Right renal pelvis (tissue), 4 donors: ENCODE measurements at places on chromosomes 1 and 21.

DNA sequence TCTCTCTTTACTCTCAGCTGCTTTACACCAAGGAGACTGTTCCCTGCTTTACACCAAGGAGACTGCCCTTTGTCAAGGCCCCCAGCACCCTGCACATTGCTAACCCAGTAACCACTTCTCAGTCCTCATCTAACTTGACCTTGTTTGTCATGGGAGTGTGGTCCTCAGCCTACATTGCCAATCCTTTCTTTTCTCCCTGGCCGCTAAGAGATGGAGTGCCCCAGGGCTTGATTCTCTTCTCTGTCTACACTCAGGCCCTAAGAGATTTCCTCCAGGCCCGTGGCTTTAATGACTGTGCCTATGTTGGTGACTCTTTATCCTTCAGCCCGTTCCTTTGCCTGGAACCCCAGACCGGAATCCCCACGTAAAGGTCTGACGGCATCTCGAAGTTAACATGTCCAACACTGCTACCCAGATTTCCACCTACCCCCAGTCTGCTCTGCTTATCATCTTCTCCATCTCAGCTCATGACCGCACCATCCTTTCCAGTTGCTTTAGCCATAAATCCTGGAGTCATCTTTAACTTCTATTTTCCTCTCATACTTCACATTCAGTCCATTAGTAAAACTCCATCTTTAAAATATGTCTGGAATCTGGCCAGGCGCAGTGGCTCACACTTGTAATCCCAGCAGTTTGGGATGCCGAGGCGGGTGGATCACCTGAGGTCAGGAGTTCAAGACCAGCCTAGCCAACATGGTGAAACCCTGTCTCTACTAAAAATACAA, 9.5 kb upstream of the SEMA4A start:
- DNase-seq = no peak

DNA sequence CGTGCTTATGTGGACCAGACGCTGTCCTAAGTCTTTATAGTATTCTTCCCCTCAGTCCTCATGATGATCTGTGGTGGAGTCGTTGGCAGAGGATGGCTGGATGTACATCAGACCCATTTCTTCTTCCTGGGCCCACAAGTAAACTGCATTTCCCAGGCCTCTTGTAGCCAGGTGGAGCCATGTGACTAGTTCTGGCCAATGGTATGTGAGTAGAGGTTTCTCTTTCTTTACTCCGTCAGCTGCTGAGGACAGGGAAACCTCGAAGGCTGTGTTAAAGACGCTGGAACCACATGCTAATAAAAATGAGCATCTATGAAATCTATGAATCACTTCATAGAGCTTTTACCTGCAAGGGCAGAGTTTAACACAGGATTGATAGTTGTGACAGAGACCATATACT, 18.7 kb upstream of the ZNF362 start:
- no peak for DNase-seq

DNA sequence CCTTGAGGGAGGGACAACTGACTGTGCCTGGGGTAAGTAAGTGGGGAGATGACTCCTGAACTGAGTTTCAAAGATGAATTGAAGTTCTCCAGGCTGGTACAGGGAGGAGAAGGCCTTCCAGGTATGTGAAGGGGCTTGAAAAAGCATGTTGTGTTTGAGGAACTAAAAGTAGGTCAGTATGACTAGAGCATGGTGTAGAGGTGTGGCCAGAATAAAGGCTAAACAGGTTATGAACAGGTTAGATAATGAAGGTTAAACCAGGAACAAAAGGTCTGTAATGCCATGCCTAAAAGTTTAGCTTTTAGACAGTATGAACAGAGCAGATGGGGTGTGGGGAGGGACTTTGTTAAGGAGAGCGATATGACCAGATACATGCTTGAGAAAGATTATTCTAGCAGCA, 7.3 kb upstream of the CLSPN start:
- DNase-seq = no peak

DNA sequence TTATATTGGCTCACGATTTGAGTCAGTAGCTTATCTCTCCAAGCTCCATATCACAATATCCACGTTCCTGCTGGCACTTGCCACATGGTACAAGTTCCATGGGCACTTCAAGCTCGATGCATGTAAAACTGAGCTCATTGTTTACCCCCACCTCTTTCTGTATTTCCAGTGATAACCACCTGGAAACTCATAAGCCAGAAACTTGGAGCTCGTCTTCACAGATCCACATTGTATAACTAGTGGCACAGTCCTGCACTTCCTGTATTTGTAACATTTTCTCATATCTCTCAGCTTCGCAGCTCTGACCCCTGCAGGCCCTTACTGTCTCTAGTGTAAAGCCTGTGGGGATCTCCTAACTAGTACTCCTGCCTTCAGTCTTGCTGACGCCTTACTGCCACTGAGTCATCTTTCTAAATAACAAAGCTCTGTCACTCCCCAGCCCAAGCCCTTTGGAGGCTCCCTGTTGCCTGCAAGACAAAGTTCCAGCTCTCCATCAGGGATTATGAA, 6.5 kb upstream of the C2CD4D start:
- DNase-seq = no peak

- DNase-seq = no peak
Measured at GRCh38 chr1:230026572-230026971, 40.5 kb upstream of the GALNT2 start.

- DNase-seq = no peak
Measured at GRCh38 chr1:229017091-229017490, 253.8 kb upstream of the RAB4A start.

DNA sequence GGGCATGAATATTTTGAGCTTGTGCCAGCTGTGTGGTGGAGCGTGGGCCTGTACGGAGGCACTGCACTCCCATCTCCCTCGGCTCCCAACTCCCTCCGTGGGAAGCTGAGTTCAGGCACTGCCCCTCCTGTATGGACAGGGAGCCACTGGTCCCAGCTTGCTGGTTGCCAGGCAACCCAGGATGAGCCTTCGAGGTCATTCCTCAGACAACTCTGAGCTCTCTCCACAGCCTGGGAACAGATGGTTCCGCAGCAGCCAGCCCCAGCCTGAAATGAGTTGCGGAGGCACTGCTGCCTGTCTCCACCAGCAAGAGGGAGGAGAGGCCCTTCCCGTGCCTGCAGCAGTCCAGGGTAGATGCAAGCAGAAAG, 58.4 kb upstream of the TENT5B start:
- no peak for DNase-seq

DNA sequence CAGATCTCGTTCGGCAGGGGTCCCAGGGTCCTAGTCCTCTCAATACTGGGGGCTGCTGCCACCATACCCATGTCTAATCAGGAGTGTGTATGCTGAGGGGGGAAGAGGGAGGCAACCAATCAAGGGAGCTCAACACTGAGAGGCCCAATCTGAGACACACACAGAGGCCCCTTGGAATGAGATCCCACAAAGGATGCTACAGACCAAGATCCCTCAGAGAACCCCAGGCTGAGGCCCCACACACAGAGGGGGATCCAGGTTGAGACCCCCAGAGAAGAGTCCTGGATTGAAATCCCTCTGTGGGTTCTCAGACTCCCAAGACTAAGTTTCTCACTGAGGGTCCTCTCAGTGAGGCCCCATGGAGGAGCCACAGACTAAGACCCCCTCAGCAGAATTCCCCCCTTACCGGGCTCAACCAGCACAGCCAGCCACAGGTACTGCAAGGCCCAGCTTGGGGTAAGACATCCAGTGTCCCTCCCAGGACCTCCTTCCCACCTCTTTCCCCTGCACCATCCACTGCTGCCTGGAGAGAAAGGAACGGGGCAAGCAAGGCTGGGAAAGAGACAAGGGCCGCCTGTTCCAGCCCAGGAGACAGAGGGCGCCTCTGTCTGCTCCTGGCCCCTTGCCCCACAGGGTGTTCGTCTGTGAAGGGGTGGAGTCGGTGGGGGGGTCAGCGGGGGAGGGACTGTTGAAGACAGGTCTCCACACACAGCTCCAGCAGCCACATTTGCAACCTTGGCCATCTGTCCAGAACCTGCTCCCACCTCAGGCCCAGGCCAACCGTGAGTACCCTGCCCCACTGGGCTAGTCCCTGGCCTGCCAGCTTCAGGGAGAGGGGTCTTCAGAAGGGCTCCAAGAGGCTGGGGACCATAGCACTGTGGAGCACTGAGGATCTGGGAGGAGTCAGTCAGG, at the start of gene S100A1:
S100A1 (plus strand) TSS at position 720 of the 912 bp plus-strand sequence. CDS start 2,088 bp downstream, outside the sequence.
- no peak for DNase-seq

- DNase-seq = no peak
Measured at GRCh38 chr1:246434335-246434734, 72.7 kb downstream of the SMYD3 start.

GRCh38 chr21:27021046-27021445, 54.2 kb upstream of the ADAMTS5 start:
- DNase-seq = no peak

- DNase-seq = no peak
Measured at GRCh38 chr1:57638239-57638638, 214.4 kb upstream of the DAB1 start.

- no peak for DNase-seq
Measured at GRCh38 chr1:89565521-89565920, 40.9 kb downstream of the LRRC8B start.

GRCh38 chr1:42765269-42765668, 1.6 kb downstream of the P3H1 start:
- DNase-seq = no peak

GRCh38 chr1:162996261-162996660, 72.9 kb upstream of the RGS4 start:
- DNase-seq = no peak

DNA sequence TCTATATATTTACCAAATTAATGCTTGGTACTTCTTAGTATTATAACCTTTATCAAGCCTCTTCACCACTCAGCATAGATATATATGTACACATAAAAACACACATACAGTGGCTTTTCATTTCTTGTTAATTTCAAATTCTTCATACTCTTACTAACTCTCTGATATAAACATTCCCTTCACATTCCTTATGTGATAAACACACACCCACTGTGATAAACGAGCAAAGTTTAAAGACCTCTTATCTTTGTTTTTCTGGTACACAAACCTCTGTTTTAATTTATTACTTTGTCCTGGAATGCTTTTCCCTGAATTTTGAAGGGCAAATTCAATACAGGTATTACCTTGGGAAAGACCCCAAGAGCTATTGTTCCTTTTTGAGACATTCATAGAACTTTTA, 379.1 kb upstream of the TMPRSS15 start:
- no peak for DNase-seq

- no peak for DNase-seq
Measured at GRCh38 chr1:82899017-82899416, 1098.3 kb downstream of the ADGRL2 start.

DNA sequence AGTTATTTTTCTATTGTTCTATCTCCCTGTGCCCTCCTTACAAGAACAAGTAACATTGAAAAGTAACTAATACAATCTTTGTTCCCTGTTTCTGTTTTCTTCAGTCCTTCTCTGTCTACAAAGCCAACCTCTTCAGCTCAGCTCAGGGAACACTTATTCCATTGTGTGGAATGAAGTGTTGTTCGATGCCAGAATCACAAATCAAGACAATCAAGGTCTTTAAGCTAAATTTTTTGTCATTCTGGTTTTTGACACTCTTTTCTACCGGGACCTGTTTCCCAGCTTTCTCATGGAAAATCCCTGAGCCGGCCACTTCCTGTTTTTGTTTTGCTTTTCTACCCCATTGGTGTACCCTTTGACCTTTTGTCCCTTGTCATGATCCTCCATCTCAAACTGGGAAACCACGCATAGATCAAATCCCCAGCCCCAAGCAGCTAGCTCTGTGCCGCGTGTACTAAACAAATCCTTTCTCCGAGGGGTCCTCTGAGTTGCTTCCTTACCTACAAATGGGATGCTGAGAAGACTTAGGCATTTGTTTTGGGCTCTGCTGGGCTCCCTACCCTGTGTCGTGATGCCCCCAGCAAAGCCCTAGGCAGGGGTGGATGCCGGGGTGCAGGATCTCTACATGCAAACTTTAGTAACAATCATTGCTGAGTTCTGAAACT, 141.8 kb downstream of the TOMM20 start:
- no peak for DNase-seq

GRCh38 chr1:201884425-201884824, 4.3 kb upstream of the SHISA4 start:
- no peak for DNase-seq

DNA sequence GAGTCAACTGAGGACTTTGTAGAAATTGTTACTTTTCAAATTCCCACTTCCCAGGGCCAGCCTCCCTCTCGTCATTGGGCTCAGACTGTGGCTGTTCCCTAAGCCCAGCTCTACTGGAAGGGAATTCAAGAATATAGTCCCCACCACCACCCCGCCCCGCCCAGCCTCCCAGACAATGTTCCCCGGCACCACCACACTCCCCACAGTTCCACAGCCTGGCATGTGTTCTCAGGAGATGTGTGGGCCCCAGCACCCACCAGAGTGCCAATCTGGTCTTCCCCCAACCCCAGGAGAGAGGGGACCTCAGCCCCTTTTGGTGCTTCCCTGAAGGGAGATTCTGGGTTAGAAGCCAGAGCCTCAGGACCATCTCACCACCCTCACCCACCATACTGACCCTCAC, 120.1 kb downstream of the SYT2 start:
- no peak for DNase-seq

DNA sequence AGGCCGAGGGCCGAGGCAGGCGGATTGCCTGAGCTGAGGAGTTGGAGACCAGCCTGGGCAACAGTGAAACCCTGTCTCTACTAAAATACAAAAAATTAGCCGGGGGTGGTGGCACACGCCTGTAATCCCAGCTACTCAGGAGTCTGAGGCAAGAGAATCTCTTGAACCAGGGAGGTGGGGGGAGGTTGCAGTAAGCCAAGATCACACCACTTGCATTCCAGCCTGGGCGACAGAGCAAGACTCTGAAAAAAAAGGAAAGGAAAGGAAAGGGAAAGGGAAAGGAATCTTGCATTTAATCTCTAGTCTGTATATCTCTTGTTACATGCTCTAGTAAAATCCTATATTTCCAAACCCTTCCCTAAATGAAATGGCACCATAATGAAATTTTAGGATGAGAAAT, 328.3 kb upstream of the ADGRL2 start:
- DNase-seq = no peak

DNA sequence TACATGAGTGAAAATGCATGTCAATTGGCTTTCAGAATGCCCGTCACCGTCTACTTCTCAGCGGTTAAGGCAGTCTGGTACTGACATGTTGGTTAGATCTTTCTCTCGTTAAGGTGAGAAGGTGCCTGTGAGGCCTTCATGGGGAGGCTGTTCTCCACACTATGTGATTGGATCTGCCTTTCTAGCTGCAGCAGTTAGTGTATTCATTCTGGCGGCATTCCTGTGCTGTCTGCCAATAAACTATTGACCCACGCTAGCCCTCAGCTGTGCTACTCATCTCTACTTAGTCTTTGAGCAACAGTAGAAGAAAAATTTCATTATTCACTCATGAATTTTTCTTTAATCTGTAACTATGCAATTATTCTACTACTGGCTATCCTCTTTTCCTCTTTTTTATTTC, 32.0 kb downstream of the CCSAP start:
- DNase-seq = no peak

DNA sequence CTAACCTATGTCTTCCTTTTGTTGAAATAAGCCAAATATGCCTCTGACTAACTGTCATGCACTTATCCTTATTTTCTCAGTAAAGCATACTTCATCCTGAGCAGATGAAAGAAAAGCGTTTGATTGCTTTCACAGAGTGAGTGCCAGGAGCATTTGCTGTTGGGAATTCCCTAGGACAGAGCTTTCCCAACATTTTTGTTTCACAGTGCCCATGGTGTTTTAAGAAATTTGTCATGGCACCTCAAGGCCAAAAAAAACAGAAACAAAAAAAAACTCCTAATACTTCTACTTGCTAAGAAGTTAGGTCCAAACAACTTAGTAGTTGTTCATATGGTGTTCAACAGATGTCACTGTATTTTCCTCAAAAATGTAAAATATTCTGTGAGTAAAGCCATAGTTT, 120.8 kb upstream of the BMP8A start:
- no peak for DNase-seq

GRCh38 chr1:98898940-98899339, 105.7 kb downstream of the PLPPR5 start:
- DNase-seq = no peak

- DNase-seq = no peak
Measured at GRCh38 chr1:69195136-69195535, 372.6 kb upstream of the LRRC7 start.
